Stimulated activated CD4-positive, alpha-beta T cell treated with anti-CD3 and anti-CD28 coated beads, Interleukin-15, amount 100 ng/mL, for 1 hour (primary cell): ENCODE measurements at places on chromosomes 1 and 21.

DNA sequence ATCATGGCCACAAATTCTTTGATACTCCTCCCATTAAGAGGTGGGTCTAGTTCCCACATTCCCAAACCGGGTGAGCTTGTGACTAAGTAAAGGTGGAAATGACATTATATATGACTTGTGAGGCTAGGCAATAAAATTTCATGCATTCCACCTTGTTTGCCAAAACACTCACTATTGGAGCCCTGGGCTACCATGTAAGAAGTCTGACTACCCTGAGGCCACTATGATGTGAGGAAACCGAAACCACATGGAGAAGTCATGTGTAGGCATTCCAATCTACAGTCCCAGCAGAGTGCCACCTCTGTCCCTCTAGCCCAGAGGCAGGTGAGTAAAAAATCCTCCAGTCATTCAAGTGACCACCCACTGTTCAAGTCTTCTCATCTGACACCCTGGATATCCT lies 17.9 kb upstream of the SMG7 start:
- no peak for DNase-seq

- no peak for DNase-seq
Measured at GRCh38 chr1:214120951-214121350, 133.2 kb downstream of the PROX1 start.

DNA sequence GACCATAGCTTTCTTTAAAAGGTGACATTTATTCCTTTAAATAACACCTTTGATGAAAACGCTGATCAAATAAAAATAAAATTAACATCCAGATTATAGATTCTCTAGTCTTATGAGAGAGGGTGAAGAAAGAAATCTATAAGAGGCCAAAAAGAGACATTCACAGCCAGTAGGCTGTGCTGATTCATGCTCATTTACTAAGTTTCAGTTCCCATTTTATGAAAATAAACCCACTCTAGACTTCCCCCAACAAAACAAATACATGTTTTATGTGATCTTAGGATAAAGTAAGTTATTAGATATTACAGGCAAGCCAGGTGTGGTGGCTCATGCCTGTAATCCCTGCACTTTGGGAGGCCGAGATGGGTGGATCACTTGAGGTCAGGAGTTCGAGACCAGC lies 21.1 kb downstream of the ESRRG start:
- DNase-seq: no peak

GRCh38 chr1:41540886-41541591 lies 56.6 kb upstream of the EDN2 start:
- no peak for DNase-seq
